ENCODE measurements at places on chromosomes 7 and 10. TPM values are rescaled to one million over a fixed set of nuclear protein-coding genes. Genes with fewer than 3 reads are reported as not detected.

CAMK2B gene
- total RNA-seq, result not detected

RARRES2 gene
- not detected for total RNA-seq

LHPP gene
- 24.2 TPM for total RNA-seq

HYAL4 gene
- 0.54 TPM for total RNA-seq

DNA sequence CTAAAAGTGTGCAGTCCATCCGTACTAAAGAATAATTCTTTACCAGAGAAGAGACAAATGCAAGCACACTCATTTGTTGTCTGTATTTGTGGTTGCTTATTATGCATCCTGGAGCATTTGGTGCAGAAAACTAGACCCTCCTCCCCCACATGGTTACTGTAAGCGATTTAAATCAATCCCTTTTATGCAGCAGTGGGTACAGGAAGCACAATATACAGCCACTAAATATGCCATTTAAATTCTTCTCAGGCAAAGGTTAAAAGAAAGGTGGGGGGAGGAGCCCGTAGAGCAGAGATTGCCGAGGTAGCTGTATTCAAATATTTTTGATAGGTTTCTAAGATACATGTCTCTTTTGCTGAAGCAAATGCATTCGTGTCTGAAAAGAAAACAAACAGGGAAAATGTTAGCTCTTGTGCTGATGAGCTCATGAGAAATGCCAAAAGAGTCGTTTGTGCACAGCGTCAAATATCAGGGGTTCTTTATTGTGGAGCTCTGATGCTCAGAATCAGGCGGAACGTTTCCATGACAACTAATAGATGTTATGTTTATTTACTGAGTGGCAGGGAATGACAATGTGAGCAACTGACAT is 131.3 kb upstream of the NPVF start:
- no peaks in the 10 kb centered on the region for H3K4me1 ChIP-seq
- H3K4me3 ChIP-seq, result no peak overlapping the region
- no peak for DNase-seq
- H3K36me3 ChIP-seq, result no peaks in the 10 kb centered on the region
- H3K27me3 ChIP-seq, result peaks cover 3% of the 10 kb centered on the region
- H3K27ac ChIP-seq, result no peak overlapping the region

- H3K4me1 ChIP-seq, result no peaks in the 10 kb centered on the region
- H3K27me3 ChIP-seq, result no peaks in the 10 kb centered on the region
- no peak overlapping the region for H3K4me3 ChIP-seq
- DNase-seq, result no peak
- H3K36me3 ChIP-seq, result peaks cover 9% of the 10 kb centered on the region
These were observed 33.3 kb upstream of the GARS1 start for GRCh38 chr7:30561389-30561788.

DNA sequence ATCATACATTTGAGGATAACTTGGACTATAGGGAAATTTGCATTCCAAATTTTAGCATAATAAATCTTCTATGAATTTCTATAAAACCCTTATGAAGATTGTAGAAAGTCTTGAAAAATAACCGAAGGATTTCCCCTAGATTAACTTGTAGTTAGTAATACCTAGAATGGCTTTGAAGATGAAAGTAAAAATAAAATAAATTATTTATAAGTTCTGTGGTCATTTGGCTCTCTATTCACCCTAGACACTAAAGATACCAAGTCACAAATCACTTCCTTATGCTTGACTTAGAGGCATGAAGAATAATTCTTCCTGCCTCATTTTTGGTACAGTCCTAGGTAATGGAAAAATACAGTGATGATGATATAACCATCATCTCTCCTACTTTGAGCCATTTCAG is 79.3 kb downstream of the CSTF2T start:
- H3K36me3 ChIP-seq, result no peaks in the 10 kb centered on the region
- H3K4me3 ChIP-seq, result no peak overlapping the region
- DNase-seq, result no peak
- H3K27ac ChIP-seq, result no peak overlapping the region

DNA sequence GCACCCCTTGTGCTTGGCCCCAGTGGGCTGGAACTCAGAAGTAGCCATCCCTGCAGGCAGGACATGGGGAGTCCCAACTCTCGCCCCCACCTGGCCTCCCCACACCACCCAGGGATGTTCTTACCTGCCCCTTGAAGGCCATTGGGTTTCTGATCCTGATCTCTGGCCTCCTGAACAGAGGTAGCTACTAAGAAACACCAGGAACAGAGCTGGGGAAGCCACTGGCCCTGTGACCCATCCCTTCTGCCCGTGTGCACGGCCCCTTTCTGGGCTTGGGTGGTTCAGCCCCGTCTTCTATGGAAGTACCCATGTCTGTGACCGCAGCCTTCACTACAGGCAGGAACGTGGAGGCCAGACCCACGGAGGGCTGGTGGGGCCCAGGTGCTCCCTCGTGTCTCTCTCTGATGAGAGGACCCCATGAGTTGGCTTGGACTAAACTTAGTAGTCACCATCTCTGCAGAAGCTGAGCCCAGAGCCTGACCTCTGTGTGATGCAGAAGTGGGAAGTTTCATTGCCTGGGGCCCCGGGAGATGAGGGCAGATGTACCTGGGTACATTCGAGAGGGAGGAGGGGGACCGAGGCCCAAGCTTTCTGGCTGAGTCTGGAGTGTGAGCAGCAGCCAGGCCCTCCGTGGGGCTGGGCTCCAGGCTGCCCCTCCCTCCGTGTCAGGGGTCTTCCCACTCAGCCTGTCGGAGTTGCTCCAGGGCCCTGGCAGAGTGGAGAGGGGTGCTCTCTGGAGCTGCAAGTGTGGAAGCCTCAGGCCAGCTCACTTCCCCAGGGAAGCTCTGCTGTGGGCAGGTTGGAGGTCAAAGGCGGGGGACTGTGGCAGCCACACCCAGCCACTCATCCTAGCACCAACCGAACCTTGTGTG is 81.0 kb downstream of the MKI67 start:
- H3K27ac ChIP-seq, result peak overlapping the region; percentile 33
- no peak overlapping the region for H3K4me3 ChIP-seq
- peaks cover 40% of the 10 kb centered on the region for H3K4me1 ChIP-seq
- H3K36me3 ChIP-seq, result peaks cover 21% of the 10 kb centered on the region
- no peaks in the 10 kb centered on the region for H3K27me3 ChIP-seq

DNA sequence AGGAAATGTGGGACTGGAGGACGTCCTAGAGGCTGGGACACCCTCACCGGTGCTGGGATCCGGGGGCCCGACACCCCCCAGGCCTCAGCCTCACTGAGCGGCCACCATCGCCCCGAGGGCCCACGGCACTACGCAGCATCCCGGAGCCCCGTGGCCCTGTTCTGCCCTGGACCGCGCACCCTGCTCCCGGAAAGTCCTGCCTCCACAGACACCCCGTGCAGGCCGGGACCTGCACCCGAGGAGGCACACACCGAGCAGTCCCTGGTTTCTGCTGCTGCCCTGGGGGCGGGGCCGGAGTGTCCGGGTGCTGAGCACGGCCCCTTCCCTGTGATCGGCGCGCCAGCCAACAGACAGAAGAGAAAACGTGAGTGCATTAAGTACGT is 18.1 kb upstream of the KNDC1 start:
- peaks cover 5% of the 10 kb centered on the region for H3K4me1 ChIP-seq
- no peaks in the 10 kb centered on the region for H3K36me3 ChIP-seq
- no peak overlapping the region for H3K4me3 ChIP-seq
- DNase-seq, result no peak
- H3K27ac ChIP-seq, result no peak overlapping the region

- peaks cover 66% of the 10 kb centered on the region for H3K36me3 ChIP-seq
- H3K27me3 ChIP-seq, result no peaks in the 10 kb centered on the region
- peak; percentile 33 for DNase-seq
- H3K27ac ChIP-seq, result peak overlapping the region; percentile 72
- H3K4me3 ChIP-seq, result peak overlapping the region; percentile 66
- H3K4me1 ChIP-seq, result peaks cover 62% of the 10 kb centered on the region
These were observed 3.8 kb downstream of the PRKCQ start for GRCh38 chr10:6576326-6576725.

DNA sequence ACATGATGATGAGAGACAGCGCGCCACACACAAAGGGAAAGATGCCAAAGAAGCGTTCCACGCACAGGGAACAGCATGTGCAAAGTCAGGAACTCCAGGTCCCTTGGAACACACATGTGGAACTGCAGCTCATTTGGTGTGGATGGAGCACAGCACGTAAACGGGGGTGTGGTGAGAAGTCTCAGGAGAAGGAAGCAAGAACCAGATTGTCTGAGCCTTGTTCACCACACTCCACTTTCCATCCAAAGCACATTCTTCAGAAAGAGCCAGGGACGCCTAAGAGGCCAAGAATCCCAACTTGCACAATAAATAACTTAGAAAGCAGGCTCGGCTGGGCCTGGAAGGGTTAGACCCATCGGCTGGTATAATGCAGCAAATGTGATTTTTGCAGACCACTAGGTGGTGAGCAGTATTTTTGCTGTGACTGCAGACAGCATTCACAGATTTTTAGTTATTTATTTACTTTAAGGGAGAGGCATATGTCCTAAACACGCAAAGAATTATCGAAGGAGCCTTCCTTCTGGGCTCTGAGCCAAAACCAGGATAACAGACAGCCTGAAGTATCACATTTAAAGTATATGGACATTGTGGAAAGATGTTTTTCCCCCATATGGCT is 27.9 kb upstream of the ASCC1 start:
- H3K4me3 ChIP-seq, result no peak overlapping the region
- H3K27me3 ChIP-seq, result no peaks in the 10 kb centered on the region
- H3K36me3 ChIP-seq, result peaks cover 13% of the 10 kb centered on the region
- DNase-seq, result no peak

- peaks cover 65% of the 10 kb centered on the region for H3K27me3 ChIP-seq
- DNase-seq, result no peak
- no peak overlapping the region for H3K27ac ChIP-seq
- no peaks in the 10 kb centered on the region for H3K36me3 ChIP-seq
These were observed 1.6 kb upstream of the ADARB2 start for GRCh38 chr10:1738950-1739349.

DNA sequence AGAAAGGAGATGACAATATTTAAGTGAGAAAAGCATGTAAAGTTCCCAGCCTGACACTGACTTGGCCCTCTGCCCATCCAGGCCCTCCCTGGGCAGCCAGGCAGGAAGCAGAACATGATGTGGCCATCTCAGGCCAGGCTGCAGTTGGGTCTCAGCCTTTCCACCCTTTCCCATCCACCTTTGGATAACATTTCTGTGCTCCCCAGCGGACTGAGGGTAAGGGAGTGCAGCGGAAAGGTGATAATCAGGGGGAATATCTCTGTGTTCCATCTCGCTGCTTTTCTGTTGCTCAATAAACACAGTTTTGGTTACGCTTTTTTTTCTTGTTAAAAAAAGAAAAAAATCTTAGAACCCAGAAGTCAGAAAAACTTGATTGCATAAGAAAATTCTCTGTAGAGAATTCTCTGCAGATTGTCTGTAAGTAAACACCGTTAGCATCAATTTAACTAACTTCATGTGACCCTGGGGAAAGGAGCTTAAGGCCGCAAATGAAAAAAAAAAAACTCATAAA is 37.2 kb upstream of the TARP start:
- H3K36me3 ChIP-seq, result peaks cover 2% of the 10 kb centered on the region
- peaks cover 38% of the 10 kb centered on the region for H3K4me1 ChIP-seq
- H3K27ac ChIP-seq, result peak overlapping the region; percentile 80
- no peak for DNase-seq
- no peaks in the 10 kb centered on the region for H3K27me3 ChIP-seq

DNA sequence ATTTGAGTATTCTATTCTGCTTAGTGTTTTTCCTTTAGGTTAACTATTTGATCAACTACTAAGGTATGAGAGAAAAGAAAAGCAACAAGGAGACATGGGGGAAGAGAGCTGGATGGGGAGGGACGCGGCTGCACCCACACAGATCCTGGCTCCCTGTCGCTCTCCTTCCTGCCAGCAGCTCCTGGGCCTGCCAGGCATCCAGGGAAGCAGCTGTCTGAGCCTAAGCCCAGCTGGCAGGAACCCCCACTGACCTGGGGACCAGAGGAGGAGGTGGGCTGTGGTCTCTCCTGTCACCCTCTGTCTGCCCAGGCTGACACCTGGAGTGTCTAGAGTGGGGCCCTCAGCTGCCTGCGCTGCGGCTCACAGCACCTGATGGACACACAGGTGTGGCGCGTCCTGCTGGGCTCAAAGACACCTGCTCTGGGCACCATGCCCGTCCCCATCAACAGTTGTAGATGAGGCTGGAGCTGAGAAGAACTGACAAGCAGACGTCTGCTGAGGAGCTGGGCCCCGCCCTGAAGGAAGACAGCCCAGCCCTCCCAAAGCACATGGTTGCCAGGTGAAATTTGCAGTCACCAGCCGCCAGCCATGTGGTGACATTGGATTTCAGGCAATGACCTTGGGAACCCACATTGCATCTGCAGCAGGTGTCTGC is 207.9 kb downstream of the PLXNA4 start:
- no peak for DNase-seq
- no peaks in the 10 kb centered on the region for H3K36me3 ChIP-seq
- no peaks in the 10 kb centered on the region for H3K4me1 ChIP-seq
- peaks cover 14% of the 10 kb centered on the region for H3K27me3 ChIP-seq
- H3K27ac ChIP-seq, result no peak overlapping the region

DNA sequence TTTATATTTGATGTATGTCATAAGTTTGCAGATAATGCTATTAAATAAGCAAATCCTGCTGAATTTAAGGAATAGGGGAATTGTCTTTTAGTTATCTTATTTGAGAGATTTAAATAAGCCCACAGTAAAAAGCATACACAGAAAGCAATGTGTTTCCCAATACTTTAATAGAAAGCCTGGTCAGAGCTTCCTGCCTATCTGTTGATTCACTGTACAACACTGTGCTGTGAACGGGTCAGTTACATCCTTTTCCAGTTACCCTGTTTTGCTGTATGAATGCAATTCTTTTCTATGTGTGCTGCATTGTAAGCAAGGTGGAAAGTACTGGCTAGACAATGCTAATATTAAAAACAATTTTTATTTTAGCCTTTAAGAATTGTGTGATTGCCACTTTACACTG is 81.2 kb downstream of the ANKRD7 start:
- H3K4me3 ChIP-seq, result no peak overlapping the region
- DNase-seq, result no peak
- H3K27me3 ChIP-seq, result peaks cover 10% of the 10 kb centered on the region
- H3K27ac ChIP-seq, result no peak overlapping the region
- H3K36me3 ChIP-seq, result no peaks in the 10 kb centered on the region

DNA sequence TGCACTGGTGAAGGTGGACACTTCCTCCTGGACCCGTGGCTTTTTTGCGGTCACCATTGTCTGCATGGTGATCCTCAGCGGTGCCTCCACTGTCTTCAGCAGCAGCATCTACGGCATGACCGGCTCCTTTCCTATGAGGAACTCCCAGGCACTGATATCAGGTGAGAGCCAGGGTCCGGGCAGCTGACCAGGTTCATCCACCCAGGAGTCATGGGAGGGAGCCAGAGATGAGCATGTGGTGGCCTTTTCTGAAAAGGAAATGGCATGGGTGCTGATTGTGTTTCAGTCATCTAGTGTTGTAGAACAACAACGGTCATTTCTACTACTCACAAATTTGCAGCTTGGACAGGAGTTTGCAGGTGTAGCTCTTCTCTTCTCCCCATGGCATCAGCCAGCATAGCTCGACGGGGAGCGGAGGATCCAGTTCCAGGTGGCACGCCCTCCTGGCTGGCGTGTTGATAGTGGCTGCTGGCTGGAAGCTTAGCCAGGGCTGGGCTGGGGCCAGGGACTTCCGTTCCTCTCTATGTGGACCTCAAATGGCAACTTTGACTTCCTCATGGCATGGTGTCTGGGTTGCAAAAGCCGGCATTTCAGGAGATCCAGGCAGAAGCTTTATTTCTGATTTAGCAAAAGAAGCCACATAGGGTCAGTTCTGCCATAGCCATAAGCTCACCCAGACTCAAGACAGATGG is 32.7 kb downstream of the SLC29A3 start:
- no peaks in the 10 kb centered on the region for H3K27me3 ChIP-seq
- no peak overlapping the region for H3K27ac ChIP-seq
- H3K36me3 ChIP-seq, result no peaks in the 10 kb centered on the region
- H3K4me3 ChIP-seq, result no peak overlapping the region

GRCh38 chr10:132992433-132993215 is 50.3 kb upstream of the CFAP46 start:
- DNase-seq, result no peak
- no peaks in the 10 kb centered on the region for H3K4me1 ChIP-seq
- H3K4me3 ChIP-seq, result no peak overlapping the region
- H3K27ac ChIP-seq, result no peak overlapping the region
- H3K27me3 ChIP-seq, result no peaks in the 10 kb centered on the region
